ENCODE measurements at places on chromosomes 3 and 15. TPM values are rescaled to one million over a fixed set of nuclear protein-coding genes. Genes with fewer than 3 reads are reported as not detected.

GRCh38 chr3:138434875-138435772, 708 bp downstream of the ESYT3 start:
- no peak for DNase-seq

DNA sequence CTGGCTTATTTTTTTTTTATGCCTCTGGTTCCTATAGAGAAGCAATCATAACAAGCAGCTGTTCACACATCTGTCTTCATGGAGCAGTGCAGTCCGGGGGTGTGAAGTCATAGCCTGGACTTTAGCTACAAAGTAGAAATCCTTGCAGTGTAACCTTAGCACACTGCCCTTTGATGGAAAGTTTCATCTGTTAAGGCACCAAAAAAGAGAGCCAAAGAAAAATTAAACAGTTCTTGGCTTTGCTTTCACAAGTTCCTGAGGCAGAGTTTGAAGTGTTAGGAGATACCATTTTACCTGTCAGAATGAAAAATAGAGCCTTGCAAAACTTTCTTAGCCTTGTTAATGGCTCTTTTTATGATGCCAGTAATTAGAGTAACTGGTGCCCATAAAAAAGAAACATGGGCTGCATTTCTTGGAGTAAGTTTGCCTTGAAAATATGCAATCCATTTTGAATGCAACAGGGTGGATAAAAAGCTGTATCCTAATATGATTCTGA, 84.1 kb downstream of the PIK3R4 start:
- no peak for DNase-seq

Gene NEK4
- 17.1 TPM for total RNA-seq

- DNase-seq: no peak
Observed at GRCh38 chr3:176987901-176988650, 209.2 kb downstream of the TBL1XR1 start.

Gene MYLK
- total RNA-seq: 53.5 TPM

GRCh38 chr15:101108791-101109190, 143.1 kb downstream of the CHSY1 start:
- DNase-seq: no peak

- no peak for DNase-seq
Observed at GRCh38 chr15:85615930-85616329, 178.8 kb downstream of the KLHL25 start.

DNA sequence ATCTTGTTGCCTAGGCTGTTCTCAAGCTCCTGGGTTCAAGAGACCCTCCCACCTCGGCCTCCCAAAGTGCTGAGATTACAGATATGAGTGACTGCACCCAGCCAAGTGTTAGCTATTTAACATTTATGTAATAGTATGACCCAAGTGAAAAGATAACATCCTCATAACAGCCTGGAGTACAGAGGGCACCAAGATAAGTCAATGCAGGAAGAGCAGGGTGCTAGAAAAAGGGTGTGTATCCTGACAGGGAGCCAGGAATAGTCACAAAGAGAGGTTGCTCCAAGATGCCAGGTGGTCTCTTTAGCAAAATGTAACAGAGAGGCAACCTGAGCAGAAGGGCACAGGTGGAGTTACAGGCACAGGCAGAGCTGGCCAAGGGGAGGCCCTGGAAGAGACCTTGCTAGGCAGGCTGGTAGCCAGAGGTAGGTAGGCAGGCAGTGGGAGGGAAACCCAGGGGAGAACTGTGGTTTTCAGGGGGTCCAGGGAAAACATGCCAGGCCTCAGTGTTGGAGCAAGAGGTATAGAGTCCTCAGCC, 277.4 kb downstream of the ERC2 start:
- no peak for DNase-seq

GRCh38 chr3:190003681-190004123, 117.0 kb downstream of the P3H2 start:
- no peak for DNase-seq

Gene CRTAP
- 150 TPM for total RNA-seq

DNA sequence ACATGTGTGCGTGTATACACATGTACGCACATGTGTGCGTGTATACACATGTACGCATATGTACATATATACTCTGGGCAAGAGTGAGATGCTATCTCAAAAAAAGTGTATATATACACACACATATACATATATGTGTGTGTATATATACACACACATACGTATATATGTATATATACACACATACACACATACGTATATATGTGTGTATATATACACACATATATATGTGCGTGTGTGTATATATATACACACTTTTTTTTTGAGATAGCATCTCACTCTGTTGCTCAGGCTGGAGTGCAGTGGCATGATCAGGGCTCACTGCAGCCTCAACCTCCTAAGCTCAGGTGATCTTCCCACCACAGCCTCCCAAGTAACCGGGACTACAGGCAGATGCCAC, 8.4 kb downstream of the HACL1 start:
- DNase-seq: no peak

DNA sequence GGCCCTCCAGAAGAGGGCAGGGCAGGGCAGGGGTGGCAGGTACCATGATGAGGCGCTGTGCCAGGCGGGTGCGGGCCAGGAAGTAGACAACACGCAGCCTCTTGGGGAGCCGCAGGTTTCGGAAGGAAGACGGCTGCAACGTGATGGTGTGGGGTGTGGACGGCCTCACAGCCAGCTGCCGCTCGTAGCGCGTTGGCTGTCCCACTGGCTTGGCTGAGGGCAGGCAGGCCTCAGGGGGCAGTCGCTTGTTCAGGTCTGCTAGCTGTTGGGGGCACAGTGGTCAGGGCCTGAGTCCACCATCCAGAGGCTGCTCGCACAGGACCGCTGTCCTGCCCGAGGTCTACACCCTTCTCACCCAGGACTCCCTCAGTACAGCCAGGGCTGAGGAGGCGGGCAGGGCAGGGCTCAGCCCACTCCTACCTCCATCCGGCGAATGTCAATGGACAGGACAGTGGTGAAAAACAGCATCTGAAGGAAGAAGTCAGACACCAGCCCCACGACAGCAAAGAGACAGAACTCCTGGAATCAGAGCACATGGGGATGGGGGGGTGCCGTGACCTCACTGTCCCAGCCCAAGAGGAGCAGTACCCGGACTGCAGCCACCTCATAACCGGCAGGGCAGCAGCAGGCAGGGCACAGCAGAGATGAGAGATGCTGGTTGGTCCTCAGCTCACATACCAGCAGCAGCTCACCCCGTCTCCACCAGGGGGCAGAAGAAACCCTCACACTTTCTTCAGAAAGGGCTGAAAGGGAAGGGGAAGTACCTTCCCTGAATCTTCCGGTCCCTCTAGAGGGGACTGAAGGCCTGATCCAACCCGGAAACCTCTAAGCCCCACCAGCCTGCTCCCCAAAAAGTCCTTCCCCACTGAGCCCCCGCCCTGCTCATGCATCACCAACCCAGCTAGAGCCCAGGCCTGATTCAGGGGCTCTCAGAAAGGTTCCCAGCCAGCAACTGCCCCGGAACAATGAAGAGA, 40.0 kb downstream of the PTPN23 start:
- peak; percentile 85 for DNase-seq

GRCh38 chr3:62708638-62709373, 166.4 kb downstream of the CADPS start:
- DNase-seq: no peak

DNA sequence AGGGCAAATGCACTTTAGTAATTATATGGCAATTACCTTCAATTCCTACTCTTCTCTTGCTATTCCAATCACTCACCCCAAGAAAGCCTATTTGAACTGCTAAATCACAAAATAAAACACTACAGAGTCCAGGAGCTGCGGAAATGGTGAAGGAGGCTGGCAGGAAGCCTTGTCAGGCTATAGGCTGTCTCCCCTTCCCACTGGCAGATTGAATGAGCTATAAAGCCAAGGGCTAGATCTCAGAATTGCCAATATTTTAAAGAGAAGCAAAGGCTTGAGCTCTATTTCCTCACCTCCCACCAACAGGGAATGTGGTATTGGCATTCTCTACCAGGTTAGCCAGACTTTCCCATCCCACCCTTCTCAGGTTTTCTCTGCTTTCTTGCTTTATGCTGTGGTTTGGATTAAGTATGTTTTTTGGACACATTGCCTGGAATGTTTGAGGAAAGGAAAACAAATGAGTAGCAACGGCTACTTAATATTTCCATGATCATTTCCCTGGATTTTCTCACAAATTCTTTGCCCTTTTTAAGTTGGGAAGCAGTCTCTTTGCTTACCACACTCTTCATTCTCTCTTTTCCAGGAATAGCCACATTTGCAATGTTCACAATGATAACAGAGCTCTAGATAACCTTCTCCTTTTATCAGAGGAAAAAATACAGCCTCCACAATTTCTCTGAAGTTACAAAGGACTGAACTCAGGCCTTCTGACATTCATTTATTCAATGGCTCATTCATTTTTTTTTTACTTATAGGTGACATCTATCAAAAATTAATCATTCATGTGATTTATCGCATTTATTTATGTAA, 1125.4 kb downstream of the ROBO1 start:
- no peak for DNase-seq

DNA sequence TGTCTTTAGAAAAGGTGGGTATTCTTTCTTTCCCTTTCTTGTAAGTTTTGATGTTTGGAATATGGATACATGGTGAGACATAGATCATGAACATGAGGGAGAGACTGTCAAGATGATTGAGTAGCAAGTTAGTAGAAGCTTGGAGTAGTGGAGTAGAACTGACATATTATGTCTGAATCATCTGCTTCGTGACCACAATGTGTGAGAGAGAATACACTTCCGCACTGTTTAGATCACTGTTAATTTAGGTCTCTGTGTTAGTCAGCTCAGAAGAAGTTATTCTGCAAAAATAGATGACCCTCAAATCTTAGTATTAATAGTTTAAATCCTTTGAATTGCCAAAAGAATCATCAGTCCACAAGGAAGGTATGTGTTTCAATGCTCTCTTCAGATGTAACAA, 151.0 kb downstream of the OXSM start:
- no peak for DNase-seq

DNA sequence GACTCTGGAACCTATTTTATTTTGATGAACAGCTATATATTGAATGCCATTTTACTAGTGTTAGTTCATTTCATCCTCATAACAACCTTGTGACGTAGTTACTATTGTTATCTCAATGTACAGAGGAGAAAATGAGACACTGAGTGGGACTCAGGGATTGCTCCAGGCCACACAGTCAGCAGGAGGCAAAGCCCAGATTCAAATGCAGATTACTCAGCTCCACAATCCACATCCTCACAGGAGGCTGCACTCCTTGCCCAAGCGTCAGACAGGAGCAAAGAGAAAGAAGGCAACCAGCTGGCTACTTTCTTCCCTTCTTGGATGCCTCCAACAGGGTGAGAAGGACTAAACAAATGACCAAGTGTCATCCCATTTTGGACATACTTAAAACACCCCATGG, 92.0 kb upstream of the CCDC54 start:
- no peak for DNase-seq

GRCh38 chr15:67144609-67145311, 79.4 kb downstream of the SMAD3 start:
- no peak for DNase-seq

DNA sequence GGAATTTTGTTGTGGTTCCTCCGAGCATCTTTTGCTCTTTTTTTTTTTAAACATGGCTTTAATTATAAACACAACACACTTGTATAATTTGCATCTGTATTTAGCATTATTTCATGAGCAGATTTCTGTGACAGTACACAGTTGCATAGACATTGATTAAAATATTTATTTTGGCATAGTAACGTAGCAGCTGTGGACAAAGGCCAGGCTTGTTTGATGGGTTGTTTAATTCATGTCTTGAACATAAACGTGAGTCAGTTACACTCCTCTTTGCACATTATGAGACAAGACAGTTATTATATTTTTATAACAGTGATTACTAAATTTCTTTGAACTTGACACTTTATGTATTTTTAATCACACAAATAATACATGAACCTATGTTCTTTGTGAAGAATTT, 182.5 kb downstream of the CACNA2D3 start:
- DNase-seq: no peak

DNA sequence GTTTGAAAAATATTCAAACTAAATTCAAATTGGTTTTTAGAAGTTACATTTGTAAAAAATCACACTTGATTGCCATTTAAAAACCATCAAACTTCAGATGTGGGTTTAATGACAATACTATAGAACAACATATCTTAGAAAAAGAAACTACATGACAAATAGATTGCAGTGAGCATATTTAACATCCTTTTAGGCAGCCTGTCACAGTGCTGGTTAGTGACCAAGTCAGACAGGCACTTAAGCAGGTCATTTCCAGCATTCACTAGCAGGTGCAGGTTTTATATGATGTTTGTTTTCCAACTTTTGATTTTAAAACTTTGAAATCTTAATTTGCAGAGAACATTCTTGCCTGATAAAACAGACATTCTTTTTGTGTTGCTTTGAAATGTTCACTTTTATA, 115.7 kb downstream of the MBNL1 start:
- no peak for DNase-seq

DNA sequence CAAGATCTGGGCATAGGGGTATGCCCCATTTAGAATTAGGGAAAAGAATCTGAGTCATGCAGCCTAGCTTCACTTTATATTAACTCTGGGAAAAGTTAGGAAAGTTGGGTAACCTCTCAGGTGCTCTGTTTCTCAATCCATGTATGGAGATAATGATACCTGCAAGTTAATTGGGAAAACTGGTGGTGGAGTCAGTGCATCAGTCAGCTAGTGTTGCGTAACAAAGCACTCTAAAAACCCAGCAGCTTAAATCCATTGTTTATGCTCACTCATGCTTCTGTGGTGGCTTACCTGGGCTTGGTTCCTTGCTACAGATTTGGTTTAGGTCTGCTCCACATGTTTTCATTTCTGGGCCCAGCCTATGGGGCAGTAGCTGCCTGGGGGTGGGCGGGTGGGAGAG, 91.0 kb downstream of the SMAD3 start:
- DNase-seq: no peak

DNA sequence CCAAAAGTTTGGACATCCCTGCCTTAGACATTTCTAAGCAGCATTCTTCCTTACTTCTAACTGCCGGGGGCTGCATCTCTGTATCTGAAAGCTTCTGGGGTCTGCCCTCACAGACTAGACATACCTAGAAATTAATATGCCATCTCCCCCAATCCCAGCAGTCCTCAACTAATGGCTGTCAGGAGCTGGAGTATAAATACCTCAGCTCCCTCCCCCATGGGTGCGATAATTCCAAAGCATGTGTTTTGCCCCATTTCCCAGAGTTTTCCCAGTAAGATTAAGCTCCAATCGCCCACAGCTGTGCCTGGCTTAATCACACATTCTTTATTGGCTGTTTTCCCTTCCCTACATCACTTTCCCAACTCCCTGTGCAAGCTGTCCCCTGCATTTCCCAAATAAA, 13.8 kb upstream of the VPS8 start:
- DNase-seq: no peak

Gene CCDC54
- not detected for total RNA-seq

DNA sequence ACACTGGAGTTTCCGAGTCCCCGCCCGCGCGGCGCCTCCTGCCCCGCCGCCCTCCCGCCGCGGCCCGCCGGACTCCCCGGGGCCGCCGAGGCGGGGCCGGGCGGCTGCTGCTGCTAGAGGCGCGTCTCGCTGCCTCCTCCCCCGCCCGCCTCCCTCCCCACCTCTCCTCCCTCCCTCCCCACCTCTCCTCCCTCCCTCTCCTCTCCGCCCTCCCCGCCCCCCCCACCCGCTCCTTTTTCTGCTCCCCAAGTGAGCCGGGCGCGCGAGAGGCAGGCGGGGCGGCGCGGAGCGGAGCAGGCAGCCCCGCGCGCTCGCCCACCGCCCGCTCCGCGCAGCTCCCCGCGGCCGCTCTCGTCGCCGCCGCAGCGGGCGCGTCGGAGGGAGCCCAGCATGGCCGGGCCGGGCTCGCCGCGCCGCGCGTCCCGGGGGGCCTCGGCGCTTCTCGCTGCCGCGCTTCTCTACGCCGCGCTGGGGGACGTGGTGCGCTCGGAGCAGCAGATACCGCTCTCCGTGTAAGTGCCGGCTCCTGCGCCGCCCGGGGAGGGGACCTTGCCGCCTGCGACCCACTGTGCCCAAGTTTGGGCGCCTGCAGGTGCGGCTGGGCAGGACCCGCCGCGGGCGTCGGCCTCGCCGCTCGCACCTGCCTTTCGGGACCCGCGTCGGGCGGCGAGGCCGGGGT, at the start of gene CACNA2D3:
CACNA2D3 (plus strand) TSS at position 229 of the 679 bp plus-strand sequence.
- DNase-seq: peak; percentile 92
